Ovary (tissue), 10 donors: ENCODE measurements at places on chromosomes 3 and 15. TPM values are rescaled to one million over a fixed set of nuclear protein-coding genes. Genes with fewer than 3 reads are reported as not detected.

The ST8SIA2 gene
- polyA plus RNA-seq, result 0.01 TPM

The FXR1 gene
- polyA plus RNA-seq, result 102 TPM

The HHATL gene
- 0.12 TPM for polyA plus RNA-seq

- no peak for DNase-seq
Observed at GRCh38 chr3:65478551-65479500, 559.9 kb downstream of the MAGI1 start.

DNA sequence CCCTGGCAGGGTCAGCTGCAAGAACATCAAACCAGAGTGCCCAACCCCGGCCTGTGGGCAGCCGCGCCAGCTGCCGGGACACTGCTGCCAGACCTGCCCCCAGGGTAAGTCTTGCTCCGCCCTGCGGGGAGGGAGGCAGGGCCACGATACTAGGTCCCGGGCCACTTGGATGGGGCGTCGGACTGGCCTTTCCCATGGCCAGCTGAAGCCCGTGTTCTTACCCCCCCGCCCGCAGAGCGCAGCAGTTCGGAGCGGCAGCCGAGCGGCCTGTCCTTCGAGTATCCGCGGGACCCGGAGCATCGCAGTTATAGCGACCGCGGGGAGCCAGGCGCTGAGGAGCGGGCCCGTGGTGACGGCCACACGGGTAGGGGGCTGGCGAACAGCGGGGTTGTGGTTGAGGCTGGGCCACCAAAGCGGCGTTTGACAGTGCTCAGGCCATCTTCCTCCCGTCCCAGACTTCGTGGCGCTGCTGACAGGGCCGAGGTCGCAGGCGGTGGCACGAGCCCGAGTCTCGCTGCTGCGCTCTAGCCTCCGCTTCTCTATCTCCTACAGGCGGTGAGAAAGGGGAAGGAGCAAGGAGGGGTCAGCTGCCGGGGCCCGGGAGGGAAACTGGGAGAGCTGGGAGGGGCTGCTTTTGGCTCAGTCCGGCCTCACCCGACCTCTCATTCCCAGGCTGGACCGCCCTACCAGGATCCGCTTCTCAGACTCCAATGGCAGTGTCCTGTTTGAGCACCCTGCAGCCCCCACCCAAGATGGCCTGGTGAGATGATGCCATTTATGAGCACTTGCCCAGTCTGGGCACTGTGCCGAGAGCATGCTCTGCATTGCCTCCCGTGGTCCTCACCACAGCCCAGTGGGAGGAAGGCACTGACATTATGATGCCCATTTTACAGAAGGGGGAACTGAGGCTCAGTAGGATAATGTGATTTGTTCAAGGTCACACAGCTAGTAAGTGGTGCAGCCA is 1.7 kb downstream of the CHRD start:
- no peak for DNase-seq

DNA sequence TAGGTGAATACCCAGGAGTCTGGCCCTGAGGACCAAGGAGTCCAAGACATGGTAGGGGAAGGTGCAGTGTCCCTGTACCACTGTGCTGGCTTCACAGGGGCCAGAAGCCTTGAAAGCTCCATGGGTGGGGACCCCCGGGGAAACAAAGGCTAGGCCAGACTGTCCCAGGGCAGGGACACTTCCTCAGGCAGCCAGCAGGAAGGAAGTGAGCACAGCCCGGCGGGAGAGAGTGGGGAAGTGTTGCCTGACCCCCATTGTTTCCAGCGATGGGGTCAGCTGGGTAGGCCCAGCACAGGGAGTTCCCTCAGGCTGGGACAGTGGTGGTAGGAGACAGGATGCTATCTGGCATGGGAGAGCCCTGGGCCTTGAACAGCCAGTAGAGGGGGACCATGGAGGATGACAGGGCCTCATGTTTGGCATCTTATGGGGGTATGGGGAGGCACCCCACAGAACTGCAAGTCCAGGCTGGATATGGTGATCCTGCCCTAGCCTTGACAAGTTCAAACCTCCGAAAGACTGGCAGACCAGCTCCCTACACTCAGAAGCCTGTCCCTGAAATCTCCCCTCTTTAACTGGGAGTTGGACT is 1.2 kb upstream of the HYAL2 start:
- no peak for DNase-seq

DNA sequence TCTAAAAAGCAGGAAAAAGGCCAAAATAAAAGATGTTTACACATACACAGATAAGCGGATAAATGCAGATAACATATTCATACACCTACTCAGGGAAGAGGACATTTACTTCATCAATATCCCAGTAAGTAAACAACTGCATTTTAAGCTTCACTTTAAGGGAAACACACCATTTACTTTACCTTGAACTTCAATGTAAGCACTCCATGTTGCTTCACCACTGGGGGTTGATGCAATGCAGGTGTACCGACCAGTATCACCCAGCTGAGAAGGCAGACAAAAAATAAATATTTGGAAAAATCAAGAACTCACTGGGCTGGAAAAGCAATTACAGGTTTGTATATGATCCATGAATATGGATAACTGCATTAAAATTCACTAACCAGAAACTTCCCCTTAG is 1099.5 kb downstream of the ROBO1 start:
- DNase-seq, result no peak
